Urinary bladder (tissue), 4 donors: ENCODE measurements at places on chromosomes 5 and 9. TPM values are rescaled to one million over a fixed set of nuclear protein-coding genes. Genes with fewer than 3 reads are reported as not detected.

Gene BARHL1
- not detected for total RNA-seq

Gene PGM5
- 206 TPM for total RNA-seq

Gene RANBP6
- total RNA-seq = 36.5 TPM

Gene DCAF10
- total RNA-seq = 39.0 TPM

Gene SOHLH1
- not detected for total RNA-seq
